H9 (cell line): ENCODE measurements at places on chromosomes 2 and 18.

- DNase-seq, result no peak
Observed at GRCh38 chr2:71409611-71410010, 43.8 kb upstream of the DYSF start.

DNA sequence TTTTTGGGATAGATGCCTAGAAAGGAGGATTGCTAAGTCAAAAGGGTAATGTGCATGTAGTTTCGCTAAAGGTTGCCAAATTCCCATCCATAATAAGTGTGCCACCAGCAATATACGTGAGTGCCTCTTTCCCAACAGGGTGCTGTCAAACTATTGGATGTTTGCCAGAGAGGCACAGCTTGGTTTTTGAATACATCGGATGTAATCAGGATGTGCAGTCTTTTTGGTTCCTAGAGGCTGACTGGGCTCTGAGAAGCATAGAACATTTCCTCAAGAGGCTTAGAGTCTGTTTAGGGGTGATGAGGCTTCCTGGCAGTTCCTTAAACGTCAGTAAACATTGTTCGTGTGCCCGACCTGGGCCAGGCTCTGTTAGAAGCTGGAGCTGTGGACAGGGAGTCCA, 28.0 kb downstream of the AGAP1 start:
- DNase-seq, result no peak

- no peak for DNase-seq
Observed at GRCh38 chr2:148930046-148930775, 55.2 kb downstream of the KIF5C start.

GRCh38 chr2:42979870-42980763, 187.7 kb upstream of the HAAO start:
- no peak for DNase-seq

GRCh38 chr2:224042191-224042696, 3.2 kb upstream of the SERPINE2 start:
- no peak for DNase-seq

DNA sequence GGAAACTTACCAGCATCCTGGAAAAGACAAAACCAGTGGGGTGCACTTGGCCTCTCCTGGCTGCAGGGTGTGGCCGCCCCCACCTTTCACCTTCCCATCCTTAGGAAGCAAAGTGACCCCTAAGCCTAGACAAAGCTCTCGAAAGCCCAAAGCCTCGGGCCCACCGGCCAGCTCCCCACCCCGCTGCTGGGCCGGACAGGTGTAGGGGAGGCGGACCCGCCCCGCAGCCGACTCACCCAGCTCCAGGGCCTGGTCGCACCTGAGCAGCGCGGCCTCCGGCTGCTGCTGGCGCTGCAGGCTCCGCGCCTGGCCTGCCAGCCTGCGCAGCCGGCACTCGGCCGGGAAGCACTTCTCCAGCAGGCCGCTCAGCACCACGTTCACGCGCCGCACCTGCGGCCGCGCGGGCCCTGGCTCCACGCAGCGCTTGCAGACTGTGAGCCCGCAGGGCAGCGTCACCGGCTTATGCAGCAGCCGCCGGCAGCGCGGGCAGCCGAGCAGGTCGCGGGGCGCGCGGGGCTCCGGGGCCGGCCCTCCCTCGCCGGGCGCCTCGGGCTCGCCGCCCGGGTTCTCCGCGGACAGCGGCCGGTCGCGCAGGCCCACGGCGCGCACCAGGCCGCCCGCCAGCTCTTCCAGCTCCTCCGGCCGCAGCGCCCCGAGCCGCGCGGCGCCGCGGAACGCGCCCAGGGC, 979 bp downstream of the LONRF2 start:
- DNase-seq, result peak; percentile 82

DNA sequence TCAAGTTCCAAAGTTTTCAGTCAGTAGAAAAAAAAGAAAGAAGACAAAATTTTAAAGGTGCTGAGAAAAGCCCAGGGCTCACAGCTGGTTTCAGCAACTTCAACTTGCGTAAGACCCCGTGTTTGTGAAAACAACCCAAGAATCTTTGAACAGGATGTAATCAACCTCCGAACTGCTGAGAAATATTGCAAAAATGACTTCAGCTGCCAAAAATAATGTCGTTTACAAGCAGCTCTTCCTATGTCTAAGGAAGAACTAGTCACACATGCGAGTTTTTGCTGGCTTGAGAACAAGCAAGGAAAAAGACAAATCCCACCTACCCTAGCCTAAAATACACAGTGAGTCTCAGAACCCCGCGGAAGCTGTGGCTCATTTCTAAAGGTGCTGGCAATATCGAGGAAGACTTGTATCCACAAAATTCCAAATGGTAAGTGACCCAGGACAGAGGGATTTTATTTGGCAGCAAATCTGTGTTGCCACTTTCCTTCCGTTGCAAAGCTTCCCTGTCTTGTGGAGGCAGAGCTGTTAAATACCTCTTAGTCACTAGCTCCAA, 59.8 kb upstream of the SLC8A1 start:
- no peak for DNase-seq

- DNase-seq, result peak; percentile 34
Observed at GRCh38 chr2:173090276-173090877, 14.7 kb downstream of the MAP3K20 start.

DNA sequence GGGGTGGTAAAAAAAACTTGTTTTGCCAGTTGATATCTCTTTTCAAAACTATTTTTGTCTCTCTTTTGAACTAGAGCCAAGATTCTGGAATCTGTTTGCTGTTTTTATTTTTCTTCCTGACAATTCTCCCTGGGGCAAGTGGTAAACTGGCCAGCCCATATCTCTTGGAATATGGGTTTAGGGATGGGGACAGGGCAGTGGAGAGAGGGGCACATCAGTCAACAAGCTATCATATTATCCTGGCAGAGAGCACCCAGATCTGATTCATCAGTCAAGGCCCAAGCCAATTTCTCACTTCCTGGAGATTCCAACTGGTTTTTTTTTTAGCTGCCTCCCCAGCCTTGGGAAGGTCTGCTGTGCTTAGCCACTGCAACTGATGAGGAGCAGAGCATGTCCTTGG, 52.3 kb downstream of the ARHGAP28 start:
- DNase-seq, result no peak

GRCh38 chr2:228628682-228629081, 447.2 kb upstream of the SPHKAP start:
- DNase-seq, result no peak

DNA sequence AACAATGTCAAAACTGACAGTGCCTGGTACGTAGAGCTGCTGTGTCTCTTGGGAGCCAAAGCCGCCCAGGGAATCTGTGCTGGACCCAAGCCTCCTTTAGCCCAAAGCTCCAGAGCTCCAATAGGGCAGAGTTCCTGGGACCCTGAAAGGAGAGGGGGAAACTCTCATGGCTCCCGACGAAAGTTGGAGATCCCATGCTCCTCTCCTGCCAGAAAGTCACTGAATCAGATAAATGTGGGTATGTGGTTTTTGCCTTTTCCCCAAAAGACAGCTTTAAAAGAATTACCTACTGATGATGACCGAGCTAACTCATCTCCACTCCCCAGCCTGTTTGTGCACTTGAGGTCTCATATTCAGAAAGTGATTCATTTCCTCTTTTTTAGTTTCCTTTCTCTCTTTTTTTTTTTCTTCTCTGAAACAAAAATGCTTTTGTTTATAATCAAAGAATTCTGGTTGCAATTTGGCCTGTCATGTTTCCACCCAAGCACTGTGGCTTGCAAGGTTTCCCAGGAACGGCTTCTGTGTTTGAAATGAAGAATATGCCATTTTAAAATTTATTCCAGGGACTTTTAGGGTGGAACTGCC, 14.1 kb upstream of the PMAIP1 start:
- no peak for DNase-seq

- DNase-seq, result no peak
Observed at GRCh38 chr18:77161383-77161782, 28.8 kb upstream of the MBP start.

- no peak for DNase-seq
Observed at GRCh38 chr2:187964746-187965145, 326.9 kb upstream of the GULP1 start.

DNA sequence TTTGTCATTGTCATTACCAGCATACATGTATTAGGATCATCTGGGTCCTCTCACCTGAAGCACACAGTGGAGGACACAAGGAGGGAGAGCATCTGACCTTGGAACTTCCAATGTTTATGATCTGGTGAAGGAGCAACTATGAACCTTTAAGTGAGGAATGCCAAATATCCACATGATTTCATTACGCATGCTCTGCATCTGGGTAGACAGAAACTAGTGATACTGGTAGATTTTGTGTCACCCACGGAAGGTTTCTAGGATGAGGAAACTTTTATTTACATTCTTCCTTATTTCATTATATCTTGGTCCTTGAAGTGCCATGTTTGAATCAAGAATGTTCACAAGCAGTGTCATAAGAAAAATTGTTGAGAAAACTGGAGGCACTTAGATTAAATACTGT, 32.1 kb downstream of the SPC25 start:
- DNase-seq, result no peak

- DNase-seq, result no peak
Observed at GRCh38 chr2:102159295-102159694, 16.7 kb downstream of the IL1R1 start.

DNA sequence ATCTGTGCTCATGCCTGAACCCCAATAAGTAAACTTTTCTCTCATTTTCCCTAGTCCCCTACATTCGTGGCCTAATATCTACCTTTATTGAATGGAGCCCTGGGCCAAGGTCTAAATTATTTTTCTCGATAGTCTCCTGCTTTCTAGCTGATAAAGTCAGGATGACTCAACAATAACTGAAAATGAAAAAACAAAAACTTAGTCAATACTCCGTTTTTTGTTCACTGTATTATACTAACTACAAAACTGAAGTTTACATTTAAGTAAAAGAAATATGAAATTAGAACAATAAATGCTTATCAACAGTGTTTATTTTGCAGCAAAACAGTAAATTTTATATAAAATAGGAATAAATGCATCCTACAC, 32.2 kb downstream of the AOX1 start:
- no peak for DNase-seq

DNA sequence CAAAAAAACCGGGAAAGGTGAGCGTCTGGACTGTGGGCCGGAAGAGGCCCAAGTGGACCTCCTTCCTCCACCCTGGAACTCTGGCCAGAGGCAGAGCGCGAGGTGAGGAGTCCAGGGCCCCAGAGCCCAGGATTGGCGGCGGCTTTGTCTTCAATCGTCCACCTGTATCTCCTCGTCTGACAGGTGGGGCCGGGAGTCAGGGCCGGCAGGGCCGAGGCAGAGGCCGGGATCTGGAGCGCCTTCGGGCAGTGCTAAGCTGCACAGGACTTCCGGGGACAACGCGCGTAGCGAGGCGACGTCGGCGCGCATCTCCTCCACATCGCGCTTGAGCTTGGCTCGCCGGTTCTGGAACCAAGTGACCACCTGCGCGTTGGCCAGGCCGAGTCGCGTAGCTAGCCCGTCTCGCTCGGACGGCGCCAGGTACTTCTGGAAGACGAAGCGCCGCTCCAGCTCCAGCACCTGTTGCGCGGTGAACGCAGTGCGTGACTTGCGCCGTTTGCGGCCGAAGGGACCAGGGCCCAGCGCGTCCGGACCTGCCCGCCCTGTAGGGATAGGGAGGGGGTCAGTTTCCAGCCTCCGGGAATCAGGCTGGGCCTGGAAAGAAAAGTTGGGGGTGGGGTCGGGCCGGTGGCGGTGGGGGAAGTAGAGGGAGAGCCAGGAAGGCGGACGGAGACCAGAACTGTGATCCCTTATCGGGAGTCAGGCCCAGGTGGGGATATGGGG, 1.5 kb downstream of the LBX2 start:
- peak; percentile 66 for DNase-seq

GRCh38 chr2:111884592-111884964, 585 bp upstream of the ANAPC1 start:
- DNase-seq, result no peak

- no peak for DNase-seq
Observed at GRCh38 chr18:63858456-63858855, 29.0 kb upstream of the SERPINB2 start.

DNA sequence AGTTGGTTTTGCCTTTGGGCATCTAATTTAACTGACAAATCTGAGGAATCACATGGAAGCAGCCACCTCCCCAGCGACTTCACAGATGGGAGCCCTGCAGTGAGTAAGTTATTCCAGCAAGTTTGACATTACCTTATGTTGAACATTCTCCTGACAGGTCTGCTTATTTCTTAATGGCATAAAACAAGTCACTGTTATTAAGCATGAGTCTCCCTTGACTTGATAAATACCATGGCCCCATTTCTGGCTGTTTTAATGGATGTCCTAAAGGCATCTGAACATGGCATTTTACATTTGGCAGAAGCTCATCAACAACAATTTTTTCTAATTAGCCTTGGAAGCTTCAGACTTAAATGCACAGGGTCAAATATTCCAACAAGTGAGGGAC, 92.6 kb upstream of the CREB1 start:
- DNase-seq, result no peak

DNA sequence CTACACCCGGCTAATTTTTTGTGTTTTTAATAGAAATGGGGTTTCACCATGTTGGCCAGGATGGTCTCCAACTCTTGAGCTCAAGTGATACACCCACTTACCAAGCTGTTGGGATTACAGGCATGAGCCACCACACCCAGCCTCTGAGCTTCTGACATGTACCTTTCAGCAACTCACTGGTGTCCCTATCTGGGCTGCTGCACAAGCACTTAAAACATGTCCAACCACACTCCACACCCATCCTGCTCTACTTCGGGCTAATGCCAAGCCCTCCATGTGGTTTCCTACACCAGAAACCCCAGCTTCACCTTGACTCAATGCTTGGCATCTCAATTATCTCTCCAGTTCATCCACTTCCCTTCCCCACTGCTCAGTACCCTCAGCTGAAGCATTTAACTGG, 22.4 kb upstream of the ARMC9 start:
- no peak for DNase-seq

DNA sequence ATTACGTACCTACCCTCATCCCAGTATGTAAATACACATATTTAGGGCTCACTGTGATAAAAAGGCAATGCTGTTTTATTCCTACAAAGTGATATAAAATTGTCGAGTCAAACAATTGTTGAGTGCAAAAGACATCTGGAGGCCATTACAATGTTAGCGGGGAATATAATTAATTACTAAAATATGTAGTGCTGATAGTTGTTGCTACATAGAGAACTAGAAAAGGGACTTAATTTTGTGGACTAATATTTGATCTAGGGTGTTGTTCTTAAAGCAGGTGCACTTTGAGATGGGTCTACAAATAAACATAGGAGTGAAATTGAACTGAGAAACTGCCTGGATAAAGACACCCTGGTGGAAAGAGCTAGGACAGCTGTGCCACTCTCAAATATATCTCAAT, 300.1 kb downstream of the NOL4 start:
- DNase-seq, result no peak

GRCh38 chr2:222427646-222428301, 3.4 kb downstream of the SGPP2 start:
- no peak for DNase-seq

GRCh38 chr2:127039387-127040031, 67.4 kb downstream of the BIN1 start:
- DNase-seq, result no peak

- no peak for DNase-seq
Observed at GRCh38 chr2:116545286-116546068, 1269.0 kb upstream of the DDX18 start.

- no peak for DNase-seq
Observed at GRCh38 chr2:240140920-240141319, 462 bp upstream of the OTOS start.

DNA sequence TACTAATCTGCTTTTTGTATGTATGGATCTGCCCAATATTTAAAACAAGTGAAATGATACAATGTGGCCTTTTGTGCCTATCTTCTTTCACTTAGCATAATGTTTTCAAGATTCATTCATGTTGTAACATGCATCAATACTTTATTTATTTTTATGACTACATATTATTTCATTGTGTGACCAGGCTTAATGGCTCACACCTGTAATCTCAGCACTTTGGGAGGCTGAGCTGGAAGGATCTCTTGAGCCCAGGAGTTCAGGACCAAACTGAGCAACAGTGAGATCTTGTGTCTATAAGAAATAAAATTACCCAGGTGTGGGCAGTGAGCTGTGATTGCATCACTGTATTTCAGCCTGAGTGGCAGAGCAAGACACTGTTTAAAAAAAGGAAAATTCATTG, 33.2 kb downstream of the SPOPL start:
- no peak for DNase-seq
